ENCODE measurements at places on chromosomes 1 and 21.

GRCh38 chr1:246147524-246148461, 359.3 kb downstream of the SMYD3 start:
- DNase-seq: no peak

GRCh38 chr1:200525090-200525987, 95.2 kb downstream of the KIF14 start:
- no peak for DNase-seq

DNA sequence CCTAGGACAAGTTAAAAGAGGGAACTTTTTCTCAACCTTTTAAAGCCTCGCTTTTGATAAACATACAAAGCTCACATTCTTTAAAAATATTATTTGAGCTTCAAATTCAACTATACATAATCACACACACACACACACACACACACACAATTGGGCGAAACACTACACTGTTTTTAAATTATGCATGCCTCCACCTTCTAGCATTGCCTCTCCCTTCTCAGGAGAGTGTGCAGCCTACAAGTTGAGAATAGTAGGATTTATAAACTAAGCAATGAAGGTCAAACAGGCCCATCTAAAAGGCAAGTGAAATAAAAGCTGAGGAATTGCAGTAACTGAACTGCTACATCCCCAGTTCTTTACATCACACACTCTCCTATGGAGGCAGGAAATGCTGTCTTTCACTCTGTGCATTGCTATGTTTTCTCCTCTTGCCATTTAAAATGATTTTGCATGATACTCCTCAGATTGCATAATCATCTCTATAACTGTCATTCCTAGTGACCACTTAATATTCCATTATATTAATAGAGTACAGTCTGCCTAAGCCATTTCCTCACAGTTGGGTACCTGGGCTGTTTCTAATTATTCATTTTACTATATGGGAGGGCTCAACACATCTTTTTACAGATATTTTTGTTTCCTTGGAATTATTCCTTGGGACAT, 92.5 kb upstream of the KCNE2 start:
- no peak for DNase-seq

GRCh38 chr1:178686407-178686806, 38.6 kb upstream of the RALGPS2 start:
- DNase-seq: no peak

DNA sequence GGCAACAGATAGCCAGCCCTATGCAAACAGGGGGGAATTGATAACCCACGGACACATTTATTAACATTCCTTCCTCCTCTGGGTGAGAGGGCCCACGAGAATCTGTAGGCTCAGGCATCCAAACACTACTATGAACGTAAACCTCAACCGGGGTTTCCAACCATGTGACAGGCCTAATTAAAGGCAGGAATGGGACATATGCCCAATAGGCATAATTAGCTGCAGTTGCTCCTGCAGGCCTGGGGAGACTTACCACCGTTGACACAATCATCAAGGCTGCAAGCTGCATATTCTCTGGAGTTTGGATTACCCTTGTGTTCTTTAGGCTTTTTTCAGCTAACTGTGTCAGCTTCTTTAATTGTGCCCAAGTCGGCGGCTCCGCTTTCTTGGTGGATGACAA, 22.2 kb upstream of the GBP1 start:
- DNase-seq: no peak

DNA sequence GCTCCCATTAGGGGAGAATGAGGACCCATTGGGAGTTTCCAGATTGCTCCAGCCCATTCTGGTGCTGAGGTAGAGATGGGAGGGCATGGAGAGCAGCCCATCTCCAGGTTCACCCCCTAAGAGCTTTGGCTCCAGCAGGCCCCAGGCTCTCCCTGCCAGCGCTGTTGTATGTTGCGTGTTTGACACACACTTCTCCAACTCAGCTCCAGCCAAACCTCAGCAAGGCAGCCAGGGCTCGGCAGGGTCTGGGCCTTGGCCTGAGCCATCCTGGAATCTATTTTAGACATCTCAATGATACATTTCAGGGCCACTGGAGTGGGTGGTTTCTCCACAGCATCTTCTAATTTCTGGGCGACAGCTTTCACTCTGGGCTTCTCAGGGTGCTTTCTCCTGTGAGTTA, 117.0 kb downstream of the NAV1 start:
- DNase-seq: no peak

DNA sequence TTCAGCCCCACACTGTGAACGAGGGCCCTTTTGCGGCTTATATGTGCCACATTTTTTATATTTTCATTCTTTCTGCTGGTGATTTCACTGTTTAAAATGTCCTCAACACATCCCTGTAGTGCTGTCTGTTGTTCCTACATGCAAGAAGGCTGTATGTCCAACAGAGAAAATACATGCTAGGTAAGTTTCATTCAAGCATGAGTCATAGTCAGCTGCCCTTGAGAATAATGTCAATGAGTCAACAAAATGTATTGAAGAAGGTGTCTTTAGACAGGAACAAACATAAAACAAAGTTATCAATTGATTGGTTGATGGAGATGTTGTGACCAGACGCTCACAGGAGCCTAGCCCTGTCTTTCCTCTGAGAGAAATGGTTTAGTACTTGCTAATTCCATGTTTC, 553.4 kb downstream of the PLPP3 start:
- DNase-seq: no peak

DNA sequence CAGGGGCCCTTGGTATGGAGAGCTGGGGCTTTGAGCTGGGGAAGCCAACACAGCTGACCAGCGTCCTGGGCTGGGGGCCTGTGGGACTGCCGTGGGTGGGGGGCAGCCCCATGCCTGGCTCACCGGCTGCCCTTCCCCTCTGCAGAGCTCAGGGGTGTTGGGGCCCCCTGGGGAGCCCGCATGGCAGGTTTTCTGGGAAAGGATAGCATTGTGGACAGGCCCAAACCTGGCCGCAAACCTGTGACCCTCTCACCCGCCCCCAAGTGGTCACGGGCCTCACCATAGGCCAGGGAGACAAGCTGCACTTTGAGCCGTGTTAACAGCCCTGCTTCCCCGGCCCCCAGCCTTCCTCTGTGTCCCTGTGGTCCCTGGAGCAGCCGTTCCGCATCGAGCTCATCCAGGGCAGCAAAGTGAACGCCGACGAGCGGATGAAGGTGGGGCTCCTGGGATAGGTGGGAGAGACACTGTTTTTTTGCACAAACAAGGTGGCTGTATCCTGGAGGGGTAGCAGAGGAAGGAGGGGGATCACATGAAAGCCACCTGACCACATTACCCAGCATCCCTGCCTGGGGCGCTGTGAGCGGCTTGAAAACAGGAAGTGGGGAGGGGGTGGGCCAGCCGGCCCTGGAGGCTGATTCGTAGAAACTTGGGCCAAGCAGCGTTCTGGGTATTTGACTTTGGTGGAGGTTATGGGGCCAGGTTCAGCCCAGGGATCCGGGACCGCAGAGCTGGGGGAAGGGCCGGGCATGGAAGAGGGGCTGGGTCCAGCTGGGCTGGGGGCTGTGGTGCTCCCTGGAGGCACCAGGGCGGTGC, 65.9 kb downstream of the PIK3CD start:
- DNase-seq: peak; percentile 100

DNA sequence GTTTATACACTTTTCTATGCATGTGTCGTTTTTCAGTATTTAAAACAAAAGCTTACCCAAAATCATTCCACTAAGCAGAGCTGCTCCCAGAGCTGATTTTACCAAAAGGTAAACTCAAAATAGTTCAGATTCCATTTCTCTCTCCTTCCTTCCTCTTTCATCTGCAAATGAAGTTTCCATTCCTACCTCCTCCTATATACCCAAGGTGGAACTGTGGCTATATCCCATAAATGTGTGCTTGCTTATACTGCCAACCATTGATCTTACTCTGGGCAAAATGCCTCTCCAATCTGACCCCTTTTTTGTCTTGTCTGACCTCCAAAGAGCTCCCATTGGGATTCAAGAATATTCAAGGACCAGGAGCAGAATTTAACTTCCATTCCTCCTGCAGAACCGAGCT, 9.5 kb downstream of the OLFML2B start:
- no peak for DNase-seq

- no peak for DNase-seq
Measured at GRCh38 chr1:1165900-1166421, 7.7 kb upstream of the TTLL10 start.

DNA sequence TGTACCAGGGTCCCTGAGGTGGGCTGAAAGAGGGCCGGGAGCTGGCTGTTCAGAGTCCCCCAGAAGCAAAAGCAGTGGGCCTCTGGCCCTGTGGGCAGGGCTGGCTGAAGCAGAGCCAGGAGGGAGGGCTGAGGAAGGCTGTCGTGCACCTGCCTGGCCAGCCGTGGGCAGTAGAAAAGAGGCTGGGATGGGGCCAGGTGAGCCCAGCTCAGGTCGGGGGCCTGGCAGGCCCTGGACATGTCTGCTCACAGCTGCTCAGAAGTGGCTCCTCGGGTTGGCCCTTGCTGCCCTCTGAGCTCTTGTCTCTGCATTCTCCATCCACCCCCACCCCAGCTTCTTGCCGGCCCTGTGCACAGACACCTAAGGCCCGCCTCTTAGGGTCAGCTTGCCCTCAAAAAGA, 60.0 kb downstream of the TCP10L start:
- no peak for DNase-seq

GRCh38 chr1:112492076-112492475, 16.7 kb upstream of the WNT2B start:
- no peak for DNase-seq

- DNase-seq: no peak
Measured at GRCh38 chr1:234583755-234584419, 26.1 kb downstream of the IRF2BP2 start.

GRCh38 chr21:17731554-17731953, 87.6 kb downstream of the C21orf91 start:
- DNase-seq: no peak

DNA sequence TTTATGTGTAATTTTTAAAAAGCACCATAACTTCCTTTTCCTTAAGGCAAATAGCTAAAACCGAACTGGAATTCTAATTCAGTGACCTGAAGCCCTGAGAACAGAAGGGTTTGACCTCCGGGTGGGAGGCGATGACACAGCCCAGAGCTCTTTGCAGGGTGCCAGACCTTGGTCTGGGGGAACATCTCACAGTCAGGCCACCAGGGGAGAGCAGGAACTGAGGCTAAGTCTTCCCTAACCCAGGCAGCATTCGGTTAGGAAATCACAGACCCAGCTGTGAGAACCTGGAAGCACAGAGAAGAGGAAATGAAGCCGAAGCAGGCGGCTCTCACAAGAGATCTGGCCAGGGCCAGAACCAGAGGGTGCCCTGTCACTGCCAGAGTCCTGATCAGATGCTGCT, 444.8 kb downstream of the TTLL7 start:
- no peak for DNase-seq

Data from CMK (cell line).